ENCODE measurements at places on chromosomes 6 and 20.
A peak's percentile ranks its signal among the peaks of the same experiment; 100 is the strongest.

- no peak for DNase-seq
These were observed 23.8 kb downstream of the PYGB start for GRCh38 chr20:25271486-25272222.

DNA sequence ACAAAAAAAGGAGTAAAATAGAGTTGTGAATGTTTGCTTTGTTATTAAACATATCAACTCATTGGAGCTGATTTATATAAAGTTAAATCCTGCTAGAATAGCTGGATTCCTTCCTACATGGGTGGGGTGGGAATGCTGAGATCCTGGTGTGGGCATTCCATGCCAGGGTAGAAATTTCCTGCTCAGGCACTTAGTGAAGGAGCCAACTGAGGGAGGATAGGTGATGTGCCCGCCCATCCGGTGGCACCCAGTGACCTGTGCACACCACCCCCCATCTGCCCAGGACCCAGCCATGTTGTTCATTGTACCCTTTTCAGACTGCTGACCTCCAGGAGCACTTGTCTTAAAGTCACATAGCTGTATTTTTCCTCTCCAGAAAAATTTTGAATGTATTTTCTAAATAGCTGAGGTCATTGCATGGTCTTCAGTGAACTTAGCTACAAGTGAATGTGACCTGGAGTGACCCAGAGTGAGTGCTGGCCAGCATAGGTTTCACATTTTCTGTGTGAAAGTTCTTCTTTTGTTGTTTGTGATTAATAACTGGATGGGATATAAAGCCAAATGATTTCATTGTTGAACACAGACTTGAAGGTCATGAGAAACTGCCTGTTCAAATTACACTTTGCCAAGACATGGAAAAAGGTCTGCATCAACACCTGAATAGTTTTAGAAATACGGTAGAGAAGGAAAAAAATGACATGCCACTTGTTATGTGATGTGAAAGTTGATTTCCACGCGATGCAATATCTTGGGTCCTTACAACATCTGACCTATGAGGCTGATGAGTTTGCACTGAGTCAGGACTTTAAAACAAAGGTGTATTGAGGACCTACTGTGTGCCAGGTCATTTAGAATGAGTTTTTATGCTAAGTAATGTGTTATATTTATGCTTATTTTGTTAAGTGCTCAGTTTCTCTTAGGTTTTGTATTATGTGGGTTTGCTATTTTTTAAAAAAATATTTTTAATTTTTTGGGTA, 77.2 kb downstream of the UTRN start:
- DNase-seq = no peak

DNA sequence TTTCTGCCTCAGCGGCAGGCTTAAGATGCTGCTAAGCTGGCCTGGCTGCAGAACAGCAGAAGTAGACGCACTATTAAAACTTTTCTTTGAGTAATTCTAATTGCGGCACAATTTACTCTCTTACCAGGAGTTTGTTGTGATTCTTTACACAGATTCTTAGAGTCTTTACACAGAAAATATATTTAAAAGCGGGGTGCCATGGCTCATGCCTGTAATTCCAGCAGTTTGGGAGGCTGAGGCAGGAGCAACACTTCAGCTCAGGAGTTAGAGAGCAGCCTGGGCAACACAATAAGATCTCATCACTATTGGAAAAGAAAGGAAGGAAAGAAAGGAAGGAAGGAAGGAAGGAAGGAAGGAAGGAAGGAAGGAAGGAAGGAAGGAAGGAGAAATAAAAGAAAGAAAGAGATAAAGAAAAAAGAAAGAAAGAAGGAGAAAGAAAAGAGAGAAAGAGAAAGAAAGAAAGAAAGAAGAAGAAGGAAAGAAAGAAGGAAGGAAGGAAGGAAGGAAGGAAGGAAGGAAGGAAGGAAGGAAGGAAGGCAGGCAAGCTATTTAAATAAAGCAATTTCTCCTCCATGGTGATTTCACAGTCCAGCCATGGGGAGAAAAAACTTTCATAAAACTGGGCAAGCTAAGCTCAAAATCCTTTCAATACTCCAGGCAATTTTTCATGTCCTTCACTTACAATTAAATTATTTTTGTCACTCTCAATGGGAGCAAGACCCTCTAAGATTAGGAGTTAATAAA, 21.1 kb upstream of the MRS2 start:
- DNase-seq = no peak

- no peak for DNase-seq
These were observed 38.0 kb downstream of the C20orf203 start for GRCh38 chr20:32635764-32636163.

DNA sequence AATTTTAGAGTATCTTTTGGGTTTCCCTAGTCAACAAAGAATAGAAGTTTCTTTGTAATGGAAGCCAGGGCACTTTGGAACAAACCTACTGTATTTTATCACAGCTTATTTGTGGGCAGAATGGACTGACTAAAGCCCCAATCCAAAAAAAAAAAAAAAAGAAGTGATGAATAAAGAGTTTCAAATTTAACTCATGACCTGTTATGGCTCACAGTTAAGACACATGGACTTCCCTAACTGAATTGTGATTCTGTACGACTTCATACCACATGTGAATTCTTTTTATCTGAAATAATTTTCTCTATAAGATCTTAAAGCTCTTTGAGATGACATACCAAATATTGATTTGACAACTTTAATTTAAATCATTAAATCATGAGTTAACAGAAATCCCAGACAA, 77.2 kb downstream of the FILIP1 start:
- DNase-seq = no peak

- no peak for DNase-seq
These were observed 303.6 kb downstream of the TFAP2C start for GRCh38 chr20:56932575-56933330.

DNA sequence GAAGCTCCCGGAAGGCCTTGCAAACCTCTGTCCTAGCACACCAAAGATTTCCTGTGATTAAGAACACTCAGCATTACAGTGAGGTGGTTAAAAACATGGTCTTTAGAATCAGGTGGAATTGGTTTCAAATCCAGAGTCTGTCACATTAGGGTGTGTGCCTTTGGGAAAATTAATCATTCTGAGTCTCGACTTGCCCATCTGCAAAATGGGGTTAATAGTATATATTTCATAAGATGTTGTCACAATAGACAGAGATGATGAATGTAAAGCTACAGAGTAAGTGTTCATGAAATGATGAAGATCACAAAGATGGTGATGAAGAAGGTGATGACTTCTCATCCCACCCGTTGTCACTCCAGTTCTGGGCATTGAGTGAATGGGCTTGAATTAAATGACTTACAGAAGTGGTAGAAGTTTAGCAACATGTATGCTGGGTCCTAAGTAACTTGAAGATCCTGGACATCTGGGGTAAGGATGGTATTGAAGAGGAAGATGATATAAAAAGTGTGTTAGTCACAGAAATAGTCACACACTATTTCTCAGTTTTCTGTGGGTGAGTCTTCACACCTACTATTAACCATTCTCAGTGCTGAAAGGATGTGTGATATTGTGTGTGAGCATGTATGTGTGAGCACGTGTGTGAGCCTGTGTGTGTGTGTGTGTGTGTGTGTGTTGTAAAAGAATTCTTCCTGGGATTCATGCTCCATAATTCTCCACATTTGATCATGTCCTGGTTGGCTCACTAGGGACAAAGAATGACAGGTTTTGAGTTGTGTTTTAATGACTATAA, 28.0 kb upstream of the NEDD9 start:
- DNase-seq = no peak

- peak; percentile 19 for DNase-seq
These were observed 52.7 kb upstream of the MYB start for GRCh38 chr6:135128268-135128914.

DNA sequence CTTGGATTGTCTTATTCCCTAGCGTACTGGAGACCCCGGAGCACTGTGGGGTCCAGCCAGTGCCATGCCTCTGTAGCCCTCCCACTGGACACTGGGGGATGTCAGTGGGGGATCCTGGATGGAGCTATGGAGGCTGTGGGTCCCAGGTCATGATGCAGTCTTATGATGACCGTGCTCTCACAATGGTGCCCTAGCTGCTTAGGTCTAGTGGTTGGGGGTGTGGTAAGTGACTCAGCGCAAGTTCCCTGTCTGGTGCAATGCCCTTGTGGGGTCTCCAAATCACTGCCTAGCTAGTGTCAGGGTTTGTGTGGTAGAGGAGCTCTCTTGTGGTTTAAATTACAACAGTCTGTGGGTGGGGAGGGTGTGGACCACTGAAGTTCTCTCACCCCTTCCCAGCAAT, 135.4 kb downstream of the CDC5L start:
- no peak for DNase-seq

All from activated T-cell treated with anti-CD3 and anti-CD28 coated beads for 1 hour (primary cell).